ENCODE measurements at places on chromosomes 6 and 20.

DNA sequence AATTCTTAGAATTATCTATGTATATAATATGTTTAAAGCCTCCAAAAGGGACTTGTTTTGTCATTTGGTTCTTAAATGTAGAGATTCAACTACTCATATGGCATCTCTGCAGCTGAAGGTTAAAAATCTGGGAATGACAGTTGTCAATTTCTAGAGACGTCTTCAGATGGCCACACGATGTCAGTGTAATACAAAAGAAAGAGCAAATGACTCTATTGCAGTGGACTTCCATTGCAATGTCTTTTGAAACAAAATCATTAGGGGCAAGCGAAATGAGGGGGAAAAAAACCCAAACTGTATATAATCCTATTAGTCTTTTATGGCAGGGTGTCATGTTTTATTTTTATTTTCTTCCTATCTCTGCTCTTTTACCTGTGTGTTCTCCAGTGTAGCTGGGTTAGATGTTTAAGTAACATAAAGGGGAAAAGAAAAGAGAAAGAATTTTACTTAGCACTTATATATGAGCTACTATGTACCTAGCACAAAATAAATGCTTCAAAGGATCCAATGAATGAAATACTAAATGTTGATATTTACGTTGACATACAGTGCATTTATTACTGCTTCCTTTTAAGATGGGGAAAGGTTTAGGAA is 26.2 kb downstream of the CCN2 start:
- DNase-seq, result no peak

DNA sequence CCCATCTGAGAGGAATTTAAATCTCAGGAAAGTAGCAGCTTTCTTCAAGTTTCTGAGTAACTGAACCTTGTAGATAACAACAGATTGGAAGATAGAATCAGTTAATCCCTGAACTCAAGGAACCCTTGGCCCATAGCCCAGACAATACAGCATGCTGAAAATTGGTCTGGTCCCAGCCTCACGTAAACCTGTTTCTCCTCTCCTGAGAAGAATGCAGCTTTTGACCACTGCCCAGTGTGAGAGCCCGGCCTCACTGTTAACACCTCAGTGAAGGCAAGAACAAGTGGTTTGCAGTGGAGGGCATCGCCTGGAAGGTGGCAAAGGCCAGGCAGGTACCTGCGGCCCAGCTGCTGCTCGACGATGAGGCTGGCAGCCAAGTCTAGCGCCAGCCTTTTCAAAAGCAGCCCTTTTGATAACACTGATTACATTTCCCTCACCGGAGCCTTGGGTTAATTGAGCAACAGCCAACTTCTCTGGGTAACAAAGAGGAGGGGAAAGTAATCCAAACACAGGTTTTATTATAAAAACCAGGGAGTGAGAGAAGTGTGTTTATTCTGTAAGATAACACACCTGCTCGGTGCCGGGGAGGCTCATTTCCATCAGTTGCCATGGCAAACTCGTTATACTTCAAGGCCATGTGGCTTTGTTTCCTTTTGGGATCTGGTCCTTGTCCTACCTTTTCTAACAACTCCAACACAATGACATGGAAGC is 54.0 kb downstream of the TRAF3IP2 start:
- no peak for DNase-seq

DNA sequence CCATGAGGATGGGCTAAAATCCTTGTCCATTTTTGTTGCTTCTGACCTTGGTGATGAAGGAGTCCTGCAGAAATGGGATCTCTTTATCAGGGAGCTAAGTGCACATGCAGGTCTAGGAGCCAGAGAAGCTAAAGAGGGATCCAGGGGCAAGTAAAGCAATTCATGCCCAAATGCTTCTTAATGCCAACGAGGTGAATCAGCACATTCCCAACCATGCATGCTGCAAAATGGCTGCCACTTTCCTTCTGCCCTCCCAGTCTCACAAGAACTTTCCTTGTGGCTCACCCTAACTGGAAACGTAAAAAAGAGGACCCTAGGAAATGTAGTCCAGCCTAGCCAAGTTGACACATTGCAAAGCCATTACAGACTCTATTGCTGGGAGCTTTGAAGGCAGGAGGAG is 298.4 kb downstream of the MAFB start:
- no peak for DNase-seq

DNA sequence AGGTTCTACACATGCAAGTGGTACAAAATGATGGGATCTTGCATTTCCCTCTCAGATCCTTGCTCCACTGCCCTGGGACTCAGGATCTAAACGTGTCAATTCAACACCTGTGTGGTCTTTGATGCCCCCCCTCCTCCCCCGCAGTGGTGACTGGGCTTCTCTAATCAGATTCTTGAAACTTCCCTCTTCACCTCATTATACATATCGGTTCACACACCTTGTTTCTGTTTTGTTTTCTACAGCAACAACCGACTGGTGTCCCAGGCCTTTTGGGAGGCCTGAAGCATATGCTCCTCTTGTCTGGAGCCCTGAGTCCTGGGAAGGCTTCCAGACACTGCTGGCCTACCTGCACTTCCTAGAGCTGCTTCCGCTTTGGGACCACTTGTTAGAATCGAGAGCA is 20.0 kb downstream of the SAMD3 start:
- DNase-seq, result no peak

DNA sequence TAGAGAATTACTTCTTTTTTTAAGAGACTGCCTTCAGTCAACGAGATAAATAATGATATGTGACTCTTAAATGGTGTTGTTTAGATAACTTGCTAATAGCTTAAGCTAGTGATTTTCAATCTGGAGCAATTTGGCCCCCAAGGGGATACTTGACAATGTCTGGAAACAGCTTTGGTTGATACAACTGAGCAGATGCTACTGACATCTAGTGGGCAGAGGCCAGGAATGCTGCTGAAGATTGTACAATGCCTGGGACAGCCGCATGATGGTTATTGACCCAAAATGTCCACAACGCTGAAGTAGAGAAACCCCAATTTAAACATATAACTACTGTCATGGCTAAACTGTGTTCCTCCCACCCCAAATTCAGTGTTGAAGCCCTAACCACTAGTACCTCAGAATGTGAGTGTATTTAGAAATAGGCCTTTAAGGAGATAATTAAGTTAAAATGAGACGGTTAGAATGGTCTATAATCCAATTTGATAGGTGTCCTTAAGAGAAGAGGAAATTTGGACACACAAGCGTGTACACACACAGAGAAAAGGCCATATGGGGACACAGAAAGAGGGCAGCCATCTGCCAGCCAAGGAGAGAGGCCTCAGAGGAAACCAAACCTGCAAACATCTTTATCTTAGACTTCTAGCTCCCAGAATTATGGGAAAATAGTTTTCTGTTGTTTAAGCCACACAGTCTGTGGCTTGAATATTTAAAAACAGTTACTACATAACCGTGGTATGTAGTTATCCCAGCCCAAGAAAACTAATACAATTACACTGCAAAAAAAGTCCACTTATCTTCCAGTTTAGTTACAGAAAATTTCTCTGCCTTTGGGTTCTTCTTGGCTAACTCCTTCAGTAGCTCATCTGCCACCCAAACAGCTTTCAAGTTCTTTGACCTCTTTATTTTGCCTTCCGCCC is 22.2 kb downstream of the RWDD2A start:
- DNase-seq, result no peak

DNA sequence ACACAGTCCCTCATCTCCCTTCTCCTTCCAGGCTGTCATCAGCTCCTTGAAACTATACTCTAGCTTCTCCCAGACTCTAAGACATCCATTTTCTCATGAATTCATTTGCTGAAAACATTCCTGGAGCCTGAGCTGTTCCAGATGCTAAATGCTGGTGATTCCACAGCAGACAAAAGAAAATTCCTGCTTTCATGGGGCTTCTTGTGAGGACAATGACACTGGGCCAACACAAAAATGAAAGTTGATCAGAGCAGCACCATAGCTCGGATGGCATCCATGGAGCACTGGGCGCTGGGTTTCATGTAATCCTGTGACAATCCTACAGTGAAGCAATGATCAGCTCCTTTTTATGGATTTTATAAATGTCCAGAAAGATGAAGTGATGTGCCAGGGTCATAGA is 47.4 kb upstream of the STX16 start:
- DNase-seq, result no peak

GRCh38 chr6:39280247-39280731 is 33.9 kb downstream of the KCNK17 start:
- no peak for DNase-seq

DNA sequence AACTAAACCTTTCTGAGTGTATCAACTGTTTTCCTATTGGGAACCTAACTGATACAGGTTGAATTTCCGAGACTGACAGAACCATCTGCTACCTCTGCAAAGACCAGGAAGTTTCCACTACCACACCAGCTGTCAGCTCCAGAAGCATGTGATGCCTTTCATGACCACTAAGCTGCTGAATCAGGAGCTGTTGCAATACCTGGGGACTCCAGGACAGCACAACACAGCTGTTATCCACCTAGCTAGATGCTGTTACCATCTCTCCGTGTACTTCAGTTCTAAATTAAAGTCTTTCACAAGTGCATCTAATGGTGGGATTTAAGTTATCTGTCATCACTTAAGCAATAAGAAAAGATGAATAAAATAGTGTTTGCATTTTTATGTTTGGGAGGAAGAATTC is 158.2 kb upstream of the IMPG1 start:
- no peak for DNase-seq

DNA sequence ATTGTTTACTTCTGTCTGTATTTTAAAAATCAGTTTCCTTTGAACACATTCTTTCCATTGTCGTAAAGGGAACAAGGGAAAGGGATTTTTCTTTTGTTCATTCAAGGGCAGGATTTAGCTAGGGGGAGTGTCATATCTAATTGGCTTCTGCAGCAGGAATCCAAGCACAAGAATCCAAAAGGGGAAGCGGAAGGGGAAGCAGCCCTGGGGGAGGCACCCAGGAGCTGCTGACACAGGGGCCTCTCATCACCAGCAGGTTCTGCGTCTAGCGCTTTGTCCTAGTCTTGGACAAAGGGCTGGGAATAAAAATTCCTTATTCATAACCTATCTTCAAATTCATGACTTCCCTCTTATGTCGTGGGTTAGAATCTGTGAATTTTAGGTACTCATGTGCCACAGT is 13.7 kb downstream of the RIPK1 start:
- DNase-seq, result no peak

DNA sequence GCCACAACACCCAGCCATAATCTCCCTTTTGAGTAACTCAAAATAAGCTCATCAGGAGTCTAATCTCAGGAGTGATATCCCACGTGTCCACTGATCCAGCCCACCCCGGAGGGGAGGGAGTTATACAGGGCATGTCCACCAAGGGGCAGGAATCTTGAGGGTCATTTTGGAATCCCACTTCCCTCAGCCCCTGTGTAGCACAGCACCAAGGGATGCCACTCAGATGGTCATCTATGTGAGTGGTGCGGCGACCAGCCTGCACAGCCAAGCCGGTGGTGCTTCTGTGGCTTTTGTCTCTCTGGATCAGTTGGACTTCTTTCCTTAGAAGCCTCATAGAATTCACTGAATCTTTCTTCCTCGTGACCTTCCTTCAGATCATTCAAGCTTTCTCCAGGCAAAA is 11.0 kb upstream of the BCAS4 start:
- no peak for DNase-seq

DNA sequence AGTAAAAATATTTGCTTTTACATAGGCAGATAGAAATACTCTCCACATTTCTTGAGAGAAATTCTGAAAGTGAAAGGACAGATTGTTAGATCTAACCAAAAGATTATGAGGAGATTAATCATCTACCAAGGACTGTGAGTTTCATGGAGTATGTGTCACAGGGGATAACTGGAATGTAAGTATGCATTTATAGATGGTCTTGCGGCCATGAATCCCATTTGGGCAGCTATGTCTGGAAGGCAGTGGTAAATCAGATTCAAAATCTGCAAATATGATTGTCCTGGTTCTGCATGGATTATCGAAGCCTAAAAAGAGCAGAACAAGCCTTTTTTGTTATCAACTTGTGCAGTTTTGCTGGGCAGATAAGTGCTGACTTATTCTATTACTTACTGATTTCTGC is 293.8 kb downstream of the RFPL4B start:
- no peak for DNase-seq

DNA sequence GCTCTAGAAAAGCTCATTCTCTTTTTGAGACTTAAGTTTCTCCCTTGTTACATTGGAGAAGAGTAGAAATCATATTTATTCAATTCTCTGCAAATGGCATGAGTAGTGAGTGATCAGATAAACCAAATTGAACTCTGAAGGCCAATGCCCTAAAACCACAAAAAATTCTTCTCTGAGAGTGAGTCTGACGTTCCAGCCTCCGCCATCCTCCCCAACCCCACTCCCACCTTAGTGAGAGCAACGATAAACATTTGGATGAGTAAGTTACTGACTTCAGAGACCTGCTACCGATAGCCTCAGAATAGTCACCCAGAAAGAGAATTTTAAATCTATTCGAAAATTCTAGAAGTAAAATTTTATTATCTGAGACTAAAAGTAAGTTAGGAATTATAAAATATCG is 94.6 kb downstream of the TFAP2A start:
- DNase-seq, result no peak

DNA sequence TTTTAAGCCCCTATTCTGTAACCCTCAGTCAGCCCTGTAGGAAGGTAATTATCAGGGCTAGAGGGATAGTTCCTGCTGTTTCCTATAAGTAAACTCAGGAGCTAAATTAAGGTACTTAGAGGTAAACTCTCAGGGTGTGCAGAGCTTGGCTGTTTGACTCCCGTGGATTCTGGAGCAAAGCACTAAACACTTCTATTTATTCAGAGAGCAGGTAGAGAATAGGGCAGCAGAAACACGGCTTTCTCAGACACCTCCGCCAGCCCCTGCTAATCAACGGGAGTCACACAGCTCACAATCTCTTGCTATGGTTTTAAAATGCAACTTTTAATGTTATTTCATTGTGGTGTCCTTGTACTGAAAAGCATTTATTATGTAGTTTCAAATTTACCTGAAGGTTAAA is 21.8 kb downstream of the PRKN start:
- DNase-seq, result no peak

- DNase-seq, result no peak
Measured at GRCh38 chr6:144602523-144603180, 317.5 kb downstream of the UTRN start.

GRCh38 chr6:152096863-152097496 is 289.5 kb downstream of the ESR1 start:
- DNase-seq, result no peak

DNA sequence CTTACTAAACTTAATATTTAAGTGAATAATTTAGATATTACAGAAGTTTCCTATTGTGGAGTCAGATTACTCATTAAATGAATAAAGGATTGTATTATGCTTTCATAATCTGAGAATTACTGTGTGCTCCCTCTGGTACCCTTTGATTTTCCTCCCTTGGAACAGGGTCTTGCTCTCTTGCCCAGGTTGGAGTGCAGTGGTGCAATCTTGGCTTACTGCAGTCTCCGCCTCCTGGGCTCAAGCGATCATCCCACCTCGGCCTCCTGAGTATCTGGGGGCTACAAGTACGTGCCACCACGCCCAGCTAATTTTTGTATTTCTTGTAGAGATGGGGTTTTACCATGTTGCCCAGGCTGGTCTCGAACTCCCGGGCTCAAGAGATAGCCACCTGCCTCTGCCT is 9.6 kb downstream of the WTAP start:
- no peak for DNase-seq
